ENCODE measurements at places on chromosomes 2 and 18. TPM values are rescaled to one million over a fixed set of nuclear protein-coding genes. Genes with fewer than 3 reads are reported as not detected.

Gene FHOD3
- total RNA-seq = not detected

Gene CYRIA
- 1.8 TPM for total RNA-seq

Gene HOXD13
- total RNA-seq = not detected

DNA sequence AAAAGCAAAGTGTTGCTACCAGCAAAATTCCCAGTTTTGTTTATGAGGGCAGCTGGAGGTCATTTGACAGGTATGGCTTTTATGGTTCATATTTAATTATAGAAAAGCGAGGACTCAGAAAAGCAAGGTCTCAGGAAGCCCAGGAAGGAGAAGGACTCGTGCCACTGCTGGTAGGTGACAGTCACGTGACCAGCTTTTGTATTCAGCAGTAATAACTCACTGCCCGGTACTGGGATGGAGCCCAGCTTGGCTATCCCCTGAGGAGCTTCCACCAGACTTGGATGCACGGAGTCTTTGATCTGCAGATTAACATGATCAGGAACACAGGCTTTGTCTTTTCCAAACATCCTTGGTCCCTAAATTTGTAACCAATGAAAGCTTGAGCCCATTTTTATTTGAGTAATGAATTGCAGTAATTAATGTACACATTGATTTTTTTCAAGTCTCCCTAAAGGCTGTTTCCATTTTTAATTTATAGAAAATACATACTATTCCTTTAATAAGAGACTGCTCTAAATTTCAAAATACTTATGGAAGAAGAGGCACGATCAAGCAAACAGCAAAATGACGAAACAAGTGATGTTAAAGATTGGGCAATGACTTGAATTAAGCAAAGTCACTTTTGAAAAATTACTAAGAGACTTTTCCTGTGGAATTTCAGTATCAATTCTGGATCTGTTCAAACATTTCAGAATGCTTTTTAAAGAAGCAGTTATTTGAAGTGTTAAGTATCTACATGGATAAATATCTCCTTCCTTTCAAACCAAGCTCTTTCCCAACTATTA is 251.7 kb upstream of the HNRNPA3 start:
- DNase-seq = no peak

GRCh38 chr2:226825056-226825455 is 10.8 kb upstream of the RHBDD1 start:
- DNase-seq = no peak

- DNase-seq = no peak
Observed at GRCh38 chr2:141301551-141301950, 829.3 kb downstream of the LRP1B start.

- peak; percentile 31 for DNase-seq
Observed at GRCh38 chr2:618422-618990, 58.7 kb downstream of the TMEM18 start.

DNA sequence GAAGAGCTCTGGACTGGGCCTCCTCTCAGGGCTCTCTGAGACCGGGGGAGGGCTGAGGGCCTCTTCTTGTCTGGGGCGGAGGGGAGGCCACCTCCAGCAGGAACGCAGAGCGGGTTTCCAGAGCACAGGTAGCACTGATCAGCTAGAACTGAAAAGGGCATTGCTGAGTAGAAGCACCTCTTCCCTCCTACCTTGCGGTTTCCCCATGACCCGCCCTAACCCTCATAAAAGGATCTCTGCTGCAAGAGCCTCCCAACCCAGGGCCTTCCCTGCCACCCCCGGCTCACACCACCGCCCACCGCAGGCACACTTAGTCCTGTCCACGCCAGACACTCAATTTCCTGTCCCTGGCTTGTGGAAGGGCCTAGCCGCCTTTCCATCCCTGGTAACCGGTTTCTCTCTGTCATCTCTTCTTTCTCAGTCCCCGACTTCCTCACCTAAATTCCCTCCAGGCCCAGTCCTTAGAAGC is 966 bp downstream of the ADCY3 start:
- DNase-seq = peak; percentile 87

GRCh38 chr2:231554748-231555545 is 24.7 kb upstream of the NMUR1 start:
- peak; percentile 73 for DNase-seq

DNA sequence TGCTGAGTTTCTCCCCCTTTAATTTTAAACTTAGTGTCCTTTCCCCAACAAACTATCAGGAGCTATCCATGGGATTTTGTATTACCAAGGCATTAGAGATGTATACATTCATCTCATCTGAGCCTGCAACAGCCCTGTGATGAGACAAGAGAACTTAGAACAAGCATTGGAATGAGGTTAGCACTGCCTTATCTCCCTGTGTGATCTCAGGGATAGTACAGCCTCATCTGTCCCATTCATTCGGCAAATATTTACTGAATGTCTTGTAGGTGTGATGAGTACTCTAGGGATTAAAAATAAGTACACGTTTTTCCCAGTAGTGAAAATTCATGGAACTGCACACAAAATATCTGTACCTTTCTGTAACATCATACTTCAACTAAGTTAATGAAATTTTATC is 45.6 kb downstream of the PAIP2B start:
- no peak for DNase-seq

Measured in activated CD4-positive, alpha-beta T cell treated with anti-CD3 and anti-CD28 coated beads, Interleukin-2, amount 10 ng/mL, durations not matched to agents 24 days and 14 days (primary cell).